Spinal cord (tissue), 10 donors: ENCODE measurements at places on chromosomes 5 and 9.
A peak's percentile ranks its signal among the peaks of the same experiment; 100 is the strongest.

- DNase-seq, result no peak
Measured at GRCh38 chr5:131019111-131019510, 145.9 kb downstream of the HINT1 start.

- DNase-seq, result no peak
Measured at GRCh38 chr5:1545126-1545804, 21.5 kb upstream of the LPCAT1 start.

DNA sequence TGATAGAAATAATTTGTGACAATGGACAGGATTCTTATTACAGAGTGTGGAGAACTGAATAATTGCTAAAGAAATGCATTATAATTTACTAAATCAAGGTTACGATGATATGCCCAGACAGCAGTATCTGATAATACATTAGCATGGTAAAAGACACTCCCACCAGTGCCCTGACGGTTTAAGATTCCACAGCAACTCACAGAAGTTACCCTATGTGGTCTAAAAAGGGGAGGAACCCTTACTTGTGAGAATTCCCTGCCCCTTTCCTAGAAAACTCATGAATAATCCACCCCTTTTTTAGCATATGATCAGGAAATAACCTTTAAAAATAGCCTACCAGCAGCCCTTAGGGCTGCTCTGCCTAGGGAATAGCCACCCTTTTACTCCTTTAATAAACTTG, 244.7 kb upstream of the SLC24A2 start:
- no peak for DNase-seq

- DNase-seq, result no peak
Measured at GRCh38 chr9:34185778-34186551, 7.1 kb downstream of the UBAP1 start.

GRCh38 chr9:95459851-95460517, 56.8 kb downstream of the PTCH1 start:
- DNase-seq, result no peak

GRCh38 chr5:116013936-116014335, 18.3 kb upstream of the ARL14EPL start:
- peak; percentile 4 for DNase-seq

- peak; percentile 89 for DNase-seq
Measured at GRCh38 chr5:141476132-141476911, 556 bp downstream of the PCDHGC3 start.

DNA sequence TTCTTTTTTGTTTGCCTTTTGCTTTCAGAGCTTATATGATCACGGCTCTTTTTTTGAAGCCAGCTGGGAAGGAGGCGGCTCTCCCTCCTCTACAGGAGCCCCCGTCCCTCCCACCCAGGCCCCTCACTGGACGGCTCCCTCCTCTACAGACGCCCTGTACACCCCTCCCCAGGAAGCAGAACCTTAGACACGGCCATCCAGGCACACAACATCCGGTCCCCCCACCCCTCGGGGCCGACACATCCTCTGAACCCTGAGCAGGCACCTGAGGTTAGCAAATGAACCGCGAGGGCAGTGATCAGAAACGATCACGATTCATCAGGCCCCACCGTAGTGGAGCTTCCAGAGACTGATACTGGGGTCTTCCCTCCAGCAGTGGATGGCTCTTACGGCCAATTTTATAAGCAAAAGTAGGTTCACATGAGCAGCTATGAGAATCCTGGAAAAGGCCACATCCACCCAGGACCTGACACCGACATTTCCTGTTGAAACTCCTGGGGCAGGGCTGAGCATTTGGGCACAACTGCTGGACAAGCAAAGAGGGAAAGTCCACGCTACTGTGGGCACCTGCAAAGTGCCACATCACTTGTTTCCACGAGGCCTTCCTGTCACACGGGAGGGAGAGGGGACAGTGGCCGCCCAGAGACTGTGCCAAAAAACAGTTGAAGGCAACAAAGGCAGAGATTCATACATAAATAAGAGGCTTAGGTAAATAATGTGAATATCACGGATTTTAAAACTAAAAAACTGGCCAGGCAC, 78.9 kb downstream of the SEMA4D start:
- DNase-seq, result no peak

- DNase-seq, result no peak
Measured at GRCh38 chr9:129995409-129996160, 47.4 kb downstream of the FNBP1 start.
